ENCODE measurements at places on chromosomes 7 and 10.

- no peak for DNase-seq
These were observed 169.4 kb downstream of the ARHGAP12 start for GRCh38 chr10:31759124-31759798.

- DNase-seq, result no peak
These were observed 60.5 kb downstream of the SORBS1 start for GRCh38 chr10:95500649-95501048.

DNA sequence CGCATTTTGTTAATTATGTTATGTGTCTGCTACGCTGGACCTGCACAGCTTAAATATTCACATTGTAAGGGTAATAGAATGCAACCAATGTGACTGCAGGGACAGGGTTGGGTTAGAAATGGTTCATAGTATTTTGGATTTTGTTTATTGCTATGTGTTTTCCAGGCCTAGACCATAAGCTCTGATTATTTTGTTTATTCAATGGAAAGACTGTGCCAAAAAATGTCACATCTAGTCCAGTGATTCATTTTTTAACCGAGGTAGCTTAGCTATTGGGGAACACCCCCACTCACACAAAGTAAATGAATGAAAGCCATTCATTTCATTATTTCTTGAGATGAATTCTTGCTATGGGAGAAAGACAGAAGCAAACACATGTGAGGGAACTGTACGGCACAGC is 516.5 kb upstream of the ANKRD30A start:
- no peak for DNase-seq

DNA sequence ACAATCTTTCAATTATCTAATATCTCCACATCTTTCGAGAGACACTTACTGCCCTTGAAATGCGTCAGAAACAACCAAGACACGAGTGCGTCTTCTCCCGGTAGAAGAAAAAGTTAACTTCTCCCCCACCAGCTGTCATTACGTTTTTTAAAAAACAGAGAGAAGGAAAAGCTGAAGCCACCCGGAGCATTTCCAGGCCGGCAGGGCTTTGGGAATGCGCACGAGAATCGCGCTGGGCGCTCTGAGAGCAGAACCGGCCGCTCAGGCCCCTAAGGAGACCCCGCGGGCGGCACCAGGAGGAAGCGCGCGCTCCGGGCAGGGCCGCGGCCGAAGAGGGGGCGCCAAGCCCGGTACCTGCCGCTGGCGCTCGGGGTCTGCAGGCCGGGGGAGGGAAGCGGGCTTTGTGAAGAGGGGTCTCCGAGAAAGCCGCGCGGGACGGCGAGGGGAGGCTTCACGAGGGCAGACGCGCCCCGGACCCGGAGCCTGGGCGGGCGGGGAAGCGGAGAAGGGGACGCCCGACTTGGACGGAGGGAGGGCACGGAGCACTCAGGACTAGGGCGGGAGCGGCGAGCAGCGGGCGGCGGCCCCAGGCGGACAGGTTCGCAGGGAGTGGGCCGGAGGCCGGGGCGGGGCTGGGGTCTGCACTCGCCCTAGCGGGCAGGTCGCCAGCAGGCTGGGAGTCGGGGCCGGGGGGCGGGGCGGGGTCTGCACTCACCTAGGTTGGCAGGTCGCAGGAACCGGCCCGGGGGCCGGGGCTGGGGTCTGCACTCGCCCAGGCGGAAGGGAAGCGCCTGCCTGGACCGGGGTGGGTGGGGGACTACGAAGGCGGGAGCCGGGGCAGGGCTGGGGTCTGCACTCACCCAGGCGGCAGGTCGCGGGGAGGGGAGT is 932 bp downstream of the ESYT2 start:
- no peak for DNase-seq

DNA sequence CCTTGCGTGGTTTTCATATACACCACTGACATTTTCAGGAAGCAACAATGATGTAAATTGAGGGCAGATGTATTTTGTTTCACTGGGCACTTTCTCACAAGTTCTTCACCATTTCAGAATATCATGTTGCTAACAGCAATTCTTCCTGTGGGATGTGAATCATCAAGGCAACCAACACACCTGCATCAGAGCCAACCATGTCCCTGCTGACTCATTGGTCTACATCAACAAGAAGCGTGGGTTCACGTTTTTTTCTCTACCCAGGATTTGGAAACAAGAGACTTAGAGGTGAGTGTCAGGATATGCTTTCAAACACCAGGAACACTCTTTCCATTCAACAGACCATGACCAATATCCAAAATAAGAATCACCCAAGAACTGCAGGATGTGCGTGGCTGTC is 203.9 kb downstream of the TEX36 start:
- no peak for DNase-seq

DNA sequence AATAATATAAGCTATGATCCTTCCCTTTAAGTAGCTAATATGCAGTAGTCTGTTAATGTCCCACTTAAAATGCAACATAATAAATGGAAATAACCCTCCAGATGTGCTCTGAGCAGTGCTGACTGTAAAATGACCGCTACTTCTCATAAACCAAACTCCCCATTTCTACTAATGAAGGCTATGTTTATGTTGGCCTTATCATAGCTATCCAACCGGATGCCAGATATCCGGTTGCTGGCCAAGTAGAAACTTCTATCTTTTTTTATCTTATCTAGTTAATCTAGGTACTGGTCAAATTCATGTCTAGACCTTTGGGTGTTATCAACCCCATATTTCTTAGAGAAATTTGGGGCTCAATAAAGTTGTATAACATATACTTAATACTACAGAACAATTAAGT is 56.6 kb downstream of the CHRM2 start:
- DNase-seq, result no peak

DNA sequence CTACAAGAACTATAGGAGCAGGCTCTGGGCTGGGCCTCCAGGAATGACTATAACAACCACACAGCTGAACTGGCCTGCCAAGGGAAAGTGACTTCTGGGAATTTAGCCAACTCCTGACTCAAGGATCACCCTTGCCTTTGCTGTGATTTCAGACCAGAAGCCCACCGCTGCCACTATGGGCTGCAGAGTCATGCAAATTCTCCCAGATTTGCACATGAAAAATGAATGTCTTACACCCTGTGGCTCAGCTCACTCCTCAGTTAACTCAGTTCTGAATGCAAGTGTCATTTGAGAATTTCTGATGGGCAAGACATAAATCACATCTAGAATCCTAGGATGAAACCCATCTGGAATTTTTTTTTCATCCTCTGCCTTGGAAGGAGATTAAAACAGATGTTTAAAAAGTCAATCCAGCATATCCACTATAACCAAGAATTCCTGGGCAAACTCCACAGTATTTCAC is 186.5 kb upstream of the BET1 start:
- DNase-seq, result peak; percentile 88

GRCh38 chr10:129968853-129969183 is 4.7 kb upstream of the EBF3 start:
- no peak for DNase-seq

DNA sequence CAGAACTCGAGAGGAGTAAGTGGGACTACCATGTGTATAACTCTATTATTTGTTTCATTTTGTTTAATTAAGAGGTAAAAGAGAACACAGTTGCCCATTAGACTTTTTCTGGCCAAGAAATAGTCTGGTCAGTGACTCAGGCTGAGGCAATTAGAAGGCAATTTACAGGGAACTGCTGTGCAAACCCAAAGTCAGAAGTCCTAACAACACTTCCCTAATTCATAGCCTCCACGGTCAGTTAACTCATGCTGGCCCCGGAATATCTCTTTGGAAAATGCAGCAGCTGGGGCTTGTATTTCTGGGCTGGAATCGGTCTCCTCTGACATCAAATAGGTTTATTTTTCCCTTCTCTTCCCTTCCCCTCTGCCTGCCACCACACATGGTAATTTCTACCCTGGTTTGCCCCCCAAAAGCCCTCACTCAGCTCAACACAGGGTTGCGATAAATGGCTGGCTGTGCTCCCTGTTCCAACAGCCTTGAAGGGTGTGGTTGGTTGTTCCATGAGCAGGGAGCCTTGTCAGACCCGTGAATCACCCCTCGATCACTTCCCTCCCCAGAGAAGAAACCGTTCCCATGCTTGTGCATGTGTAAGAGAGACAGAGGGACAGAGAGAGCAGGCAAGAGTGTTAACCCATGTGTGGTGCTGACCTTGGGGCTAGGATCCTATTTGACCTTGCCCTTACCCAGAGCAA is 5.3 kb downstream of the SH3PXD2A start:
- DNase-seq, result peak; percentile 70

DNA sequence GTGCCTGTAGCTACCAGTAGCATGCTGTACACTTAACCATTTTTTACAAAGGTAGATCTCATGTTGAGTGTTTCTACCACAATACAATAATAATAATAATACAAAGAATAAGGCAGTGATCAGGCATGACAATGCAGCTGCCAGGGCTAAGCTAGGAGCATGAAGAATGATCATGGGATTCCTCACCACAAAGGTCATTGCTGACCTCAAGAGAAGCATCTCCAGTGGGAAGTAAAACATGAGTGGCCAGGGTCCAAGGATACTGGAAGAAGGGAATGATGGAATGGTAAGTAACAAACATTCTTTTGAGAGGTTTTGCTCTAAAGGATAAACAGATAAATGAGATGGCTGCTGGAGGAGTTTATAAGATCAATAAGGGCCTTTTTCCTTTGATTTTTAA is 591.1 kb downstream of the TNS3 start:
- DNase-seq, result no peak

- no peak for DNase-seq
These were observed 17.0 kb upstream of the TIAL1 start for GRCh38 chr10:119613741-119614140.

GRCh38 chr7:95694334-95694733 is 78.0 kb upstream of the DYNC1I1 start:
- DNase-seq, result no peak

GRCh38 chr7:36658335-36659171 is 65.7 kb downstream of the AOAH start:
- DNase-seq, result peak; percentile 57

GRCh38 chr10:4683838-4684237 is 142.2 kb upstream of the AKR1E2 start:
- DNase-seq, result no peak

- DNase-seq, result no peak
These were observed 127.3 kb downstream of the MBL2 start for GRCh38 chr10:52645187-52645758.

DNA sequence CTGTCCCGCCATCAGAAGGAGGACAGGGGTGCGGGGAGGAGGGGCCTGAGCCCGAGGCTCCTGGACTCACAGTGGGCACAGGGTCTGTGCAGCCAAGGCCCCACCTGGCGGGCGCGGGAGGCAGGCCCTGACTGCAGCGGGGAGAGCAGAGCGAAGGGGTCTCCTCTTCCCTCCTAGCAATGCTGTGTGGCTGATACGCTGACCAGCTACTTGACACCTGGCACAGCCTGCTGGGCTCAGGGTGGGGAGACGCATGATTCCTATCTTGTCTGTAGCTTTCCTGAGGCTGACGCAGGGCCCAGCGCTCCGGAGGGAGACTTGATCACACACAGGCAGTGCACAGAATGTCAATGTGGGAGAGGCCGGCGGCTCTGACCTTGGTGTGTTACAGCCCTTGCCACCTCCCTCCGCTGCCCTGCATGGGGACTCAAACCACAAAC is 174.9 kb downstream of the ELFN1 start:
- DNase-seq, result no peak

GRCh38 chr10:84205049-84205852 is 10.9 kb downstream of the CDHR1 start:
- no peak for DNase-seq

DNA sequence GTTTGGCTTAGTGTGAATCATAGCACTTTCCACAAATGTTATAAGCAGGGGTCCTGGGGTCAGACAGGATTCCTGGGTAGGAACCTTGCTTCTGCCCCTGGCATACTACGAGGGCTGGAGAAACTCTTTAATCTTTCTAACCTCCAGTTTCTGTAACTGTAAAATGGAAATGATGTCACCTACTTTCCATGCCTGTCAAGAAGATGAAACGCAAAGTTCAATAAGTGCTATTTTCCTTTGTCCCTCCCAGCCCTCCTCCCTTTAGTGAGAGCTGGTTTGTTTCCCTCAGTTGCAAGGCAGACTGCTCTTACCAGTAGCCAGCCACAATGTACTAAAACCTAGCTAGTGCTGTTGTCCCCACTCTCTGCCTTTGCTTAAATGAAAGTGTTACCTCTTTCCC is 117.1 kb upstream of the HPS1 start:
- no peak for DNase-seq

GRCh38 chr10:129710510-129710847 is 243.4 kb downstream of the MGMT start:
- no peak for DNase-seq

DNA sequence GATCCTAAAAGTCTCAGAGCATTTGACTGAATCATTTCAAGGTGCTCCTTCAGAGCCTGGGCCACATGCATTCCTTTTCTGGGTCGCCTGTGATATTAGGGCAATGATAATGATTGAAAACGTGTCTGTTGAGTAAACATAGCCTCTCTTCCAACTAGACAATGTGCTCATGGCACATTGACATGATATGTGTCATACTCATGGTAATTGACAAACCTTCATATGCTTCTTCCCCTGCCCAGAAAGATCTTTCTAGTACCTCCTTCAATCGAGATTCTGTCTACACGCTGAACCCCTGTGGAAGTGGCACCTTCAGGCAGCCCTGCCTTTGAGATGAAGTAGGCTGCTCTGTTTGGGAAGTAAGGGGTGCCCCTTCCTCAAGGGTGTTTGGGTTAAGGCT is 98.9 kb upstream of the TCF7L2 start:
- no peak for DNase-seq

DNA sequence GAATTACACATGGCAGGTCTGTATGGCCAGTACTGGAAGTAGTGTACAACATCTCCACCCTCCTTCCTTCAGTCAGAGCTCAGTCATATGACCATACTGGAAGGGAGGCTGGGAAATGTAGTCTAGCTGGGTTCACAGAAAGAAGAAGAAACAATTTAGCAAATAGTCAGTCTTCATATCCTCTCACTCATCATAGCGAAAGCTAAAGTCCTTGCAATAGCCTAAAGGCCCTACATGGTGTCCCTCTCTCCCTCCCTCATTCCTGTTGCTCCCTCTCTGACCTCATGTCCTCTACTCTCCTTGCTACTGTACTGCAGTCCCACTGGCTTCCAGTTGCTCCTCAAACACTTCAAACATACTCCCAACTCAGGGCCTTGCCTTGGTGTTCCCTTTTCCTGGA is 4.3 kb upstream of the CALU start:
- DNase-seq, result no peak

DNA sequence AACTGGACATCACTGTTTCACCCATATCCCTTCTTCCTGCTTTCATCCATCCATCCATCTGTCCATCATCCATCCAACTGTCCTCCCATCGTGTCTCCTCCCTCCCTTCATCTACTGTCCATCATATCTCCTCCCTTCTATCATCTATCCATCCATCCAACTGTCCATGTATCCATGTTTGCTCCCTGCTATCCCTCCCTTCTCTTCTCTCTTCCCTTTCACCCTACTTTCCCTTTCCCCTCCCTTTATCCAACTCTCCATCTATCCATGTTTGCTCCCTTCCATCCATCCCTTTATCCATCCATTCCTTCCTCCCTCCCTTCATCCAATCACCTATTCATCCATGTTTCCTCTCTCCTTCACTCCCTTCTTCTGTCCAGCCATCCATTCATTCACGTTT is 92.6 kb upstream of the CTBP2 start:
- DNase-seq, result no peak

DNA sequence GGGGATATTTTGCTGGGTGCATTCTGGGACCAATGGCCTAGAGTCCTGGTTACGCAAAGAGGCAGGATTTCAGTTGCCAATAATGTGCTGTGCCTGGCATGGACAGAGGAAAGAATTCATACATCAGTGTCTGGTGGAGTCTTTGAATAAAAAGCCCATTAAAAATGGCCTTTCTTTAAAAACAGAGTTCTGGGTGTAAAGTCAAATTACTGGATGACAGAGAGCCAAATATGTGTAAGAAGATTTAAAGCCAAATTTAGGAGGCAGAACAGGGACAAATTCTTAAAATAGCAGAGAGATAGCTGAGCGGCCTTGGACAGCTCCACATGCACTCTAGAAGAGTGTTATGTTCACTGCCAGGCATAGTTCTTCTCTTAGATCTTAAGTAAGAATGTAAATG is 60.8 kb upstream of the MEOX2 start:
- no peak for DNase-seq
